BE2C (cell line): ENCODE measurements at places on chromosomes 11 and 22.

DNA sequence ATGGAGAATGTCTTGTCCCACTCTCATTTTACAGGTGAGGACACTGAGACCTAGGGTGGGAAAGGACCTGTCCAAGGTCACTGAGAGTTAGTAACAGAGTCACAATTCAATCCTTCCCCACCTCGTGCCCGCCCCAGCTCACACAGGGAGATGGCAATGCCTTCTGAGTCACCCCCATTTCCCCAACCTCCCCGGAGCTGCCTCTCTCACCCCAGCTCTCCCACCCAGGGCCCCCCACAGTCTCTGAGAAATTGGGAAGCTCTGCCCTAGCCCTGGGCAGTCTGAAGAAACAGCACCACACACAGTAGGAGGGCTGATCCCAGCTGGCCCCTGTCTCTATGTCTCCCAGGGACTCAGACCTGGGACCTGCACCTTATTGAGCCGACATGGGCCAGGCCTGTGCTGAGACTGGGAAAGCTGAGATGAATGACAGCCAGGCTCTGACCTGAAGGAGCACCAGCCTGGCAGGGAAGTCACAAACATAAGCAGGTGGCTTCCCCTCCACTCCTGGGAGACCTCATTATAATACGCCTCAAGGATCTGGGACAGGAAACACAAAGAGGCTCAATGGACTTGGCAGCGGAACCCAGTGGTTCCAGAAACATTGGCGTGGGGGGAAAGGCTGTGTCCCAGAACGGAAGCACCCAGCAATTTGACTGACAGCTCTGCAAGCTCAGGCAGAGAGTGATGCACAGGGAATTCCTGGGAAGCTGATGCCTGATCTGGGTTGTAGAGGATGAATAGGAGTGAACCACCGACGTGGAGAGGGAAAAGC lies 51.0 kb downstream of the CD6 start:
- DNase-seq: no peak

DNA sequence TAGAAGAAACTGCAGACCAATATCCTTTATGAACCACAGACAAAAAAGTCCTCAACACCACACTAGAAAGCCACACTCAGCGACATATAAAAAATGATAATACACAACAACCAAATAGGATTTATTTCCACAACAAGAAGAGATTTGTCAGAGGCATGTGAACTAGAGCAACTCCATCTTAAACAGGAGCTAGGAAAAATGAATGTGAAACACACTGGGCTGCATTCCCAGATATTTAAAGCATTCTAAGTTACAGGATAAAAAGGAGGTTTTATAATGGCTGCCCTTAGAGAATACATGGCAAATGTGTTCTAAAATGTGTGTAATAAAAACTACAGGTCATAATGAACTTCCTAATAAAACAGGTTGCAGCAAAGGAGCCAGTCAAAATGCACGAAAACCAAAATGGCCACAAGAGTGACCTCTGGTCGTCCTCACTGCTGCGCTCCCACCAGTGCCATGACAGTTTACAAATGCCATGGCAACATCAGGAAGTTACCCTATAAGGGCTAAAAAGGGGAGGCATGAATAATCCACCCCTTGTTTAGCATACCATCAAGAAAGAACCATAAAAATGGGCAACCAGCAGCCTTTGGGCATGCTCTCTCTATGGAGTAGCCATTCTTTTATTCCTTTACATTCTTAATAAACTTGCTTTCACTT lies 21.8 kb downstream of the XKR3 start:
- no peak for DNase-seq

DNA sequence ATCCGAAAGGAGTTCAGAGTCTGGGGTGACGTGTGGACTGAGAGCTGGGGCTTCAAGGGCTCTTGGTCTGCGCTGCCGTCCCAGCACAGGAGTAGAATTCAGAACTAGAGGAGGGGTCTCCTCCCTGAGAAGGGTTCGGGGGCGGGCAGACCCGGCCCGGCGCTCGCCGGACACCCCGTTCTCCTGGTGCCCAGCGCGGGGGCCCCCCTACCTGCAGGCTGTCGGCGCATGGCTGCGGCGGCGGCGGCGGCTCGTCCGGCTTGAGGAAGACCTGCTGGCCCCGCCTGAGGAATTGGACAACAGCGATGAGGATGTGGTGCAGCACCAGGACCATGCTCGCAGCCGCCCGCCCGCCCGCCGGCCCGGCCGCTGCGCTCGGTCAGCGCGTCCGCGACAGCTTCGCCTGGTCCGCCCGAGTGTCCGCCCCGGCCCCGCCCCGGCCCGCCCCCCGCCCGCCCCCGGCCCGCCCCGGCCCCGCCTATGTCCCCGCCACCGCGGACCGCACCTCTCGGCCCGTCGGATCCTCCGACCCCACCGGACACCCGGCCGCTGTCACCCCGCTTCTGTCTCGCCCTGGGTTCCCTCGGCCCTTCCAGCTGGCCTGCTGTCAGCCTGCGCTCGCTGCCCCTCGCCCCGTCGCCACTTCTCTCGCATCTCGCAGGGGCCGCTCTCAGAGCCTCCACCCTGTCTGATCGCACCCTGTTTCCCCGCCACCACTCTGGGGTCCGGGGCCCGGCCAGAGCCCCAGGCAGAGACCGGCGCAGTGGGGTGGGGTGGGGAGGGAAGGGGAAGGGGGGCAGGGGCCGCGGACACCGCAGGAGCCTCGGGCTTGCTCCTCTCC lies 32.0 kb downstream of the PDE2A start:
- peak; percentile 57 for DNase-seq

DNA sequence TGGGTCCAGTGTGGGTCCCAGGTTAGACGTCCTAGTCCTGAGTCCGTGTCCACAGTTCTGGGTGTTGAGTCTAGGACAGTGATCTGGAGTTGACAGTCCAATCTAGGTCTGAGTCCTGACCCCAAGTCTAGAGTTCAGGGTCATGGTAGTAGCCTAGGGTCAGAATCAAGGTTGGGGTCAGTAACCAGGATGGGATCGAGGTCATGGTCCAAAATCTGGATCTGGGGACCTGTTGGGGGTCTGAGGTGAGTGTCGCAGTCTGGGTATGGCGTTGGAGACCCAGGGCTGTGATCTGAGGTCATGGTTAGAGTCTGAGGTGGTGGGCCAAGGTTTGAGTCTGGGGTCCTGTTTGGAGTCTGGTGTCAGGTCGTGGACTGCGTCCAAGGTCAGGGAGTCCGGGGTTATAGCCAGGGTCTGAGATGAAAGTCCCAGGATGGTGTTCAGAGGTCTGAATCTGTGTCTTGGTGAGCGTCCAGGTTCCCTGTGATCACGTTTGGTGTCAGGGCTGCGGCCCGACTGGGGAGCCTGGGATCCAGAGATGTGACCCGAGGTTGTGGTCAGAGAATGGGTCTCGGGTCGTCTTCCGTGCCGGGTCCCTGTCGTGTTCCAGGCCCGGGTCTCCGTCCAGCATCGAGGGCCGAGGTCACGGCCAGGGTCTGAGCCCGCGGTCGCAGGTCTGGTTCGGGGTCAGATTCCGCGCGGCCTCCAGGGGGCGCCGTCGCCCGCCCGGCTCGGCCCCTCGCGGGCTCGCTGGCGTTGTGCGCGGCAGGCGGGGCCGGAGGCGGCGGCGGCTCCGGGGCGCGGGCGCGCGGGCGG lies 432 bp upstream of the GRK2 start:
- DNase-seq: peak; percentile 80

DNA sequence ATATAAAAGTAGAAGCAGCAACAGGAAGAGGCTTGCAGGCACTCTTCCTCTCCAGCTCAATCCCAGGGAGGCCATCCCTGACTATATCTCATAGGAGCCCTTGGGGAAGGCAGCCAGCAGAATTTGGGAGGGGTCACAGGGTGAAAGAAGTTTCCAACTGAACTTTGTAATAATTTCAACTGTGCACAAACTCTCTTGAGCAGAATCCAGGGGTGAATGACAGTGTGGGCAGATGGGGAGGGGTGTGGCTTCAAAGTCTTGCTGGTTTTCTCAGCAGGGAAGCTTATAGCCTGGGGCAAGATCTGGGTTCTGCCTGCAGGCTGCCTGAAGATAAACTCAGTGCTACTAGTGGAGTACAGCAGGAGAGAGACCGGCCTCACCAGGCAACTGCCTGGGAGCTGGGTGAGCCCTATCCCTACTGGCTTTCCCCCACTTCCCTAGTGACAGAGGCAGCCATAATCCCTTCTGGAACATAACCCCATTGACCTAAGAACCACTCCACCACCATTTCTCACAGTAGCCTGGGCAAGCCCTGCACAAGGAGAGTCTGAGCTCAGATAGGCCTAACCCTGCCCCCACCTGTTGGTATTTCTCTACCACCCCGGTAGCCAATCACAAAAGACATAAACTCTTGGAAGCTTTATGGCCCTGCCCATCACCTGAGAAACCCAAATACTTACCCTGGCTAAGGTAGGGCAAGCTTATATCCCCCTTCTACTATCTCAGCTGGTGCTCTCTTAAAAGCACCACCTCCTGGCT lies 17.8 kb upstream of the TTC12 start:
- peak; percentile 18 for DNase-seq
